PC-9 (cell line): ENCODE measurements at places on chromosomes 16 and 17. TPM values are rescaled to one million over a fixed set of nuclear protein-coding genes. Genes with fewer than 3 reads are reported as not detected.

DNA sequence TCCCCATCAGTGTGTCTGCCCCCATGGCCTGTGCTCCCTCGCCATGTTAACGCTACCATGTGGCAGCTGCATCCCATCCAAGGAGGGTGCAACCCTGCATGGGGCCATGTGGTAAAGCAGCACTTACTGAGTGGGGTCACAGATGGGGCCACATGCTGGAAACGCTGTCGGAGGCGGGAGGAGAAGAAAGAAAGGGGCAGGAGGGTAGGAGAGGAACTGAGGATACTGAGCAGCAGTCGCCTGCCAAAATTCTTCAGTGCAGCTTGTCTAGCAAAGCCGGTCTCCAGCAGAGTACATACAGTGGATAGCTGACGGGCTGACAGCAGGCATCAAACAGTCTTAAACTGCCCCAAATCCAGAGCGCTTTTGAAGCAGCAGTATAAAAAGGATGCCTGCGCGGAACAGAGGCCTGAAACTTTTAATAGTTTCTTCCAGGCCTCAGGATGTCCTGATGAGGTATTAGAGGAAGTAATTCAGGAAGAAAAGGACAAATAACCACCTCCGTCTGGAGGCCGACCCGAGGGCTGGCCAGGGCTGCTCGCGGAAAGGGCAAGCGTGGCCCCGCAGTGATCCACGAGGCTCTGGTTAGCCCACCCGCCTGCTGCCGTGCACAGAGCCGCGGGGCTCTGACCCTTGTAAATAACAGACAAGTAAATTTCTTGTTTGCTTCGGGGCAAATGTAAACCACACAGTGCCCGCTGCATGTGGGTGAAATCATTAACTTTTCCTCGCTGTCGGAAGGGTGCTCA, 149.0 kb downstream of the CCDC182 start:
- DNase-seq: no peak

- DNase-seq: no peak
Observed at GRCh38 chr17:67678414-67678813, 39.3 kb upstream of the NOL11 start.

The ALOX12 gene
- not detected in 2 replicates for total RNA-seq

- DNase-seq: no peak
Observed at GRCh38 chr16:50502616-50503011, 45.6 kb upstream of the NKD1 start.

The ZNF469 gene
- 9.8 and 16.1 TPM in 2 replicates for total RNA-seq

DNA sequence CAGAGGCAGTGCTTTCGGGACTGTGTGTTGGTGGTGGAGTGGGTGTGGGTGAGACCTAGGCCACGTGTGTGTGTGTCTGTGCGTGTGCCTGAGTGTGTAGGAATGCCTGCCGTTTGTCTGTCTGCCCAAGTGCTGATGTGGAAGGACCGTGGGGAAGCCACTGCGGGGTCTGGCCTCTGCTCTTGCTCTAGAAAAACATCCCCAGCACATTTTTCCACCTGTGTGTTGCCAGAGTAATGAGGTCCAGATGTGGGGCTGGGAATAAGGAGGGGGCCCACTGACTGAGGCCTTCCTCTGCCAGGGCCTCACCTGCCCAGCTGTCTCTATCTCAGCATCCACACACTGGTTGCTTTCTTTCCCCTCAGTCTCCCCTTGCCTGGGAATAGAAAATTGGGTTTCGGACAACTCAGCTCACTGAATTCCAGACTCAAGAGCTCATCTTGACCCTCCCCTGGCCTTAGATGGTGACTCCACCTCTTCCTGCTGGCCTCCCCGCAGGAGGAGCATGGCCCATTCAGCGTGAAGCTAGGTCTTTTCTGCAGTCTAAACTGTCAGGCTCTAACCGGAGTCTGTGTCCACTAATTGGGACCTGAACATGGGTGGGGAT, 7.6 kb downstream of the SGCA start:
- DNase-seq: no peak

DNA sequence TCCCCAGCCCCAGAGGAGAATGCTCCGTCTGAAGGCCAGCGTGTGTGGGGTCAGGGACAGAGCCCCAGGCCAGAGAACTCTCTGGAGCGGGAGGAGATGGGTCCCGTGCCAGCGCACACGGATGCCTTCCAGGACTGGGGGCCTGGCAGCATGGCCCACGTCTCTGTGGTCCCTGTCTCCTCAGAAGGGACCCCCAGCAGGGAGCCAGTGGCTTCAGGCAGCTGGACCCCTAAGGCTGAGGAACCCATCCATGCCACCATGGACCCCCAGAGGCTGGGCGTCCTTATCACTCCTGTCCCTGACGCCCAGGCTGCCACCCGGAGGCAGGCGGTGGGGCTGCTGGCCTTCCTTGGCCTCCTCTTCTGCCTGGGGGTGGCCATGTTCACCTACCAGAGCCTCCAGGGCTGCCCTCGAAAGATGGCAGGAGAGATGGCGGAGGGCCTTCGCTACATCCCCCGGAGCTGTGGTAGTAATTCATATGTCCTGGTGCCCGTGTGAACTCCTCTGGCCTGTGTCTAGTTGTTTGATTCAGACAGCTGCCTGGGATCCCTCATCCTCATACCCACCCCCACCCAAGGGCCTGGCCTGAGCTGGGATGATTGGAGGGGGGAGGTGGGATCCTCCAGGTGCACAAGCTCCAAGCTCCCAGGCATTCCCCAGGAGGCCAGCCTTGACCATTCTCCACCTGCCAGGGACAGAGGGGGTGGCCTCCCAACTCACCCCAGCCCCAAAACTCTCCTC, 10.4 kb downstream of the CX3CL1 start:
- DNase-seq: no peak

The VEZF1 gene
- total RNA-seq: 29.9 and 50.9 TPM in 2 replicates
